T-helper 17 cell (primary cell): ENCODE measurements at places on chromosomes 1 and 21.

- no peak for DNase-seq
These were observed 93.7 kb downstream of the NTMT2 start for GRCh38 chr1:170239445-170239844.

DNA sequence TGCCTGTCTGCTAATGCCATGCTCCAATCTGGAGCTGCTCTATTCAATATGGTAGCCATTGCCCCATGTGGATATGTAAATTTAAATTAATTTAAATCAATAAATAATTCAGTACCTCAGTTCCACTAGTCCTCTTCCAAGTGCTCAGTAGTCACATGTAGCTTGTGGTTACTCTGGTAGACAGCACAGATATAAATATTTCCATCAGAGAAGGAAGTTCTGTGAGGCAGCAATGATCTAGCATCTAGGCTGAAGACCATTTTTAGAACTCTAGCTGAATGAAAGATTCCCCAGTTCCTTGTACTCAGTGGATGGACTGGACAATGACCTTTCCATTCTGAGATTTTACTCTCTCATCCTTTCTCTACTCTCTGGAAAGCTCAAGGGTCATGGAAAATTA lies 25.8 kb upstream of the CAPZB start:
- DNase-seq = no peak

DNA sequence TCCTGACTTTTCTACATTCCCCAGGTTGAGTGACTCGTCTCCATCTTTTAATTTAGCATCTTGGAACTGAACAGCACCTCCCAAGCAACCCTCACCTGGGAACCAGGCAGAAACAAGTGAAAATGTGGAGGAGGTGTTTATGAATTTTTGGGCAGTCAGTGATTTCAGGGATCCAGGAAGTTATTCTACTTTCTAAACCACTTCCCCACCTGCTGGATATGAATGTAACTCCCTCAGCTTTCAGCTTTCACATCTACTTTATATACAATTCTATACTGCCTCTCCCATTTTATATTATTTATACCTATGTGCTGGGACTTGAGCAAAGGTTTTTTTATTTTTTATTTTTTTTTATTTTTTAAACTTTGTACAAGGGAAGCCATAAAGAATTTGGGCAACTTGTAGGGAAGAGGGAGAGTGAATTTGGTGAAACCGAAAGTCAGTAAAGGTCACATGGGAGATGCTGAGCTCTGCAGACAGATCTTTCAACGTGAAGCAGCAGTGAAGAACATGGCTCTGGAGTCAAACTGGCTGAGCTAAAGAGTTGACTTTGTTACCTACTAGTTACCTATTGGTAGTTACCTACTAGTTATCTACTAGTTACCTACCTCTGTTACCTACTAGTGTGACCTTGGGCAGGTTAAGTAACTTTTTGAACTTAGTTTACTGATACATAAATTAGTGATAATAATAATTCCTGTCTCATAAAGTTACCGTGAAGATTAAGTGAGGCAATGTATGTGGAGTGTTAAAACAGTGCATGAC lies 45.5 kb downstream of the DDR2 start:
- DNase-seq = no peak

GRCh38 chr1:177937931-177938330 lies 31.9 kb downstream of the SEC16B start:
- no peak for DNase-seq

- DNase-seq = no peak
These were observed 57.5 kb downstream of the IARS2 start for GRCh38 chr1:220151454-220151853.

DNA sequence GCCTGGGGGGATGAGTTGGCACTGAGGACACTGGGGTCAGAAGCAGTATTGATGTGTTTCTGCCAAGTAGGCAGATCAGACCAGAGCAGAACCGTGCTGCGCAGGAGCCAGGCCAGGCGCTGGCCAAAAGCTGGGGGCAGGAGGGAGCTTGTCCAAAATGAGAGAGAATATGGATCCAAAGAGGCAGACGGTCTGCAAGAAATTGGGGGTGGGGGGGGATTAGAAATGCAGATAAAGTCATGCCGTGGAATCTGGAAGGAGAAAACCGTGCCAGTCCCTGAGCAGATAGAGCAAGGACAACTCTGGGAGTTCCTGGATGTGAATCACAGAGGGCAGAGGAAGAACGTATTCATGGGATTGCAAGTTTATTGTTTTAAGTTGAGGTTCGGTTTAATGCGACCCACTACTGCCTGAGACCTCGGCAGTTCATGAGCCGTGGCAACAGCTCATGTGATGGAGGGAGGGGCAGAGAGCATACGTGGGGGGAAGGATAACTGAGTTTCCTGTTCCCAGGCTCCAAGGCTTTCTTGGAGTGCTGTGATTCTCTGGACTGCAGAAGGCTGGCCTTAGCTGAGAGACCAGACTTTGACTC lies 224.0 kb downstream of the FGGY start:
- DNase-seq = no peak

GRCh38 chr1:151444783-151445177 lies 14.5 kb downstream of the POGZ start:
- no peak for DNase-seq

DNA sequence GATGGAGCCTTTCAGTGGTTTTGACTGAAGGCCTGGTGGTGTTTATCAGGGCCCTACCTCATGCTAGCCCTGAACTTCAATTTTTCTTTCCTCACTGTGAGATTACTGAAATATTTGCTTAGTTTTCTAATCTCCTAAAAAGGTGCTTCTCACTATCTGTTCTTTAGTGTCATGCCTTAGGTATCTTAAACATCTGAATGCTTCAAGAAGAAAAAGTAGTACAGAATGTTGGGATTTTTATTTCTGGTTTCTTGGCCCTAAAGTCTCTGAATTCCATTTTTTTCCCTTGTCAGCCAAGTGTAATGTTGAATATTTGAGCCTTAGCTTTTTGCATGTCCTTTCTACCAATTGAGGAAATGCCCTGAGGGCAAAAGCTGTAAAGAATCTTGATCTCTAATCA lies 47.9 kb upstream of the PRKACB start:
- no peak for DNase-seq

DNA sequence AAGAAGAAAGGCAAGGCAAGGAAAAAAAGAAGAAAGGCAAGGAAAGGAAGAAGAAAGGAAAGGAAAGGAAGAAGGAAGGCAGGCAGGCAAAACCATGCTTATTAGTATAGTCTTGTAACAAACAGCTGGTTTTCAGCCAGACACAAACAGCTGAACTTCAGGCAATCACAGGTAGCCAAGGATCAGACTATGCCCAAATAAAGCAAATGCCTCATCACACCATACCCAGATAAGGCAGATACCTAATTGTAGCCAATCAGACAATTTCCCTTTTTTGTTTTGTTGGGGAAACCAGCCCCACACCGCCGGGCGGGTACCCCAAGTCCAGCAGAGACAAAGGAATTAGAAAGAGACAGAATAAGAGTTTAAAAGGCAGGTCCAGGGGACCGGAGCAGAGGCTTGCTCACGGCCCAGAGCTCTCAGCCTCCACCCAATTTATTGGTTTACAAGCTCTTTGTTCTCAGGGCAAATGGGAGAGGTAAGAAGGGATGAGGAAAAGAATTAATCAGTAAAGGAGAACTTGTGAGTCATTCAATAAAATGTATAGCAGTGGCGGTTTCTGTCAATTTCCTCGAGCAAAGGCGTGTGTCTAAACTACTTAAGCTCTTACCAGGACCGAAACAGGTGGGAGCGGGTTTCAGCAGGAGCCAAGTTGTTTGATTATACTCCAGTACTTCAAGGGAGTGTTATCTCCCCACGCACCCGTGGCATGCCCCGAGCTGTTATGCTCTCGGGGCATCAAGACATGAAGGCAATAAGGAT lies 886.8 kb downstream of the KCNT2 start:
- DNase-seq = no peak

DNA sequence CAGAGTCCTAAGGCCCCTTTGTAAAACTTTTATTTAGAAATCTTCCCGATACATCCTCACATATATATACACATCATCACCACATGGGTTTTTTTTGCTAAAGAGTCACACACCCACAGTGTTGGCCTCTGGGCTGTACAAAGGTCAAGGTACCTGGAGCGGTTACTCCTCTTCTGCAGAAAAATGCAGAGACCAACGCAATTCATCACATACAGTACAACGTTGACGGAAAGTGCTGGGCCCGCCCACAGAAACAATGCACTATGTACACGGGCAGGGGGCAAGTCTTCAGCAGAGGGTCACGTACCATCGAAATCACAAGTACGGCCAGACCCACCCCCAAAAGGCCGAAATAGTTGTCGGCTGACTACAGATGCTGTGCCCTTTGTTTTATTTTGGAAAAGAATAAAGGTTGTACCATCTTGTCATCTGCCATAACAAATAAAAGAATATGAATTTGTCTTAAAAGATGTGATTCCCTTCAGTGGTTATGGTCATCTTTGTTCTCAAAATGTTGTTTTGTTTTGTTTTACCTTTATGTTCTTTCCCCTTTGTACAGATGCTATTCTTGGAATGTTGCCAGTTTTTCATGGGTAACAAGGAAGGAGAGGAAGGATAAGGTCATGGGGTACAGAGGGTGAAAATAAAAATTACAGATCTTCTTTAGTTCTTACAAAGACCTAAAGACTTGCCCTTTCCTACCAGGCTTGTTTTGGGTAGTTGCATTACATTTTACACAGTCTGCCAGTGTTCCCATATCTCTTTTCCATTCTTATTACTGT lies 15.6 kb downstream of the TAL1 start:
- DNase-seq = no peak

- DNase-seq = no peak
These were observed 871 bp downstream of the PLA2G2F start for GRCh38 chr1:20139776-20140612.

DNA sequence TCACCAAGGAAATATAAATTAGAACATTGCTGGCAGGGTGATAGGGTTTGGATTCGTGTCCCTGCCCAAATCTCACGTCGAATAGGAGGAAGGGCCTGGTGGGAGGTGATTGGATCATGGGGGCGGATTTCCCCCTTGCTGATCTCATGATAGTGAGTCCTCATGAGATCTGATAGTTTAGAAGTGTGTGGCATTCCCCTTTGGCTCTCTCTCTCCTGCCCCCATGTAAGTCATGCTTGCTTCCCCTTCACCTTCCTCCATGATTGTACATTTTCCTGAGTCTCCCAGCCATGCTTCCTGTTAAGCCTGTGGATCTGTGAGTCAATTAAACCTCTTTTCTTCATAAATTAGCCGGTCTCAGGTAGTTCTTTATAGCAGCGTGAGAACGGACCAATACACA lies 60.6 kb downstream of the VPS26C start:
- no peak for DNase-seq

DNA sequence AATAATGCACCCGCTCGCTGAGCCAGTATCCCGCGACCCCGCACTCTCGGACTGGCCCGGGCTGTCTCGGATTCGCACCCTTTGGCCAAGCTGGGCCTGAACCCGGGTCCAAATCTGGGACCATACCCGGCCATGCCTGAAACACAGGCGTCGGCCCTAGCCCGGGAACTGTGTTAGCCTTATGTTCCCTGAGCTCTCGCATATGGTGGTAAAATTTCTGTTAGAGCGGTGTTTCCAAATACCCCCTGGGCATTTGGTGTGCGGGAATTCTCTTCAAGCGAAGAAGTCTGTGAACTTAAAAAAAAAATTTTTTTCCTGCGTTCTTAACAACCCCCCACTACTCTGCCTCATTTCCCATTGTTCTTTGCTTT lies 3.1 kb downstream of the RNF220 start:
- DNase-seq = no peak

DNA sequence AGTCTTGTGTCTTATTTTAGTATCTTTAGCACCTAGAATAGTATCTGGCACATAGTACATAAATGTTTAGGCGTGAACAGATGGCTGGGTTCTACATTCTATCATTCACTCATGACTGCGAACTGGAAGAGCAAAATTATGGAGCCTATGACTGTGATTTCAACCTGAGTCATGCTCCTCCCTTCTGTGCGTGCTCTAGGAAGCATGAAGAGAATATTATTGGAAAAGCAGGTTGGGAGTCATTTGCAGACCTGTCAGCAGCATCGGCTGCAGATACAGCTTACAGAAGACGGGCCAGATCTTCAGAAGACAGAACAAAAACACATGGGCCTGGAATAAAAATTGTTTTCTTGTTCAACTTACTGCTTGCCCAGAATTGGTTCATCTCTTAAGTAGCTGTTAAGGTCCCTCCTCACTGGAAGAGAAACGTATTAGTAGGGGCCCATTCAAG lies 344.0 kb upstream of the USP24 start:
- no peak for DNase-seq

- no peak for DNase-seq
These were observed 11.5 kb downstream of the TRIM46 start for GRCh38 chr1:155184835-155185782.

- no peak for DNase-seq
These were observed 6.9 kb upstream of the NOS1AP start for GRCh38 chr1:162062542-162063015.

- DNase-seq = no peak
These were observed 12.9 kb downstream of the KIAA2013 start for GRCh38 chr1:11913291-11913690.

DNA sequence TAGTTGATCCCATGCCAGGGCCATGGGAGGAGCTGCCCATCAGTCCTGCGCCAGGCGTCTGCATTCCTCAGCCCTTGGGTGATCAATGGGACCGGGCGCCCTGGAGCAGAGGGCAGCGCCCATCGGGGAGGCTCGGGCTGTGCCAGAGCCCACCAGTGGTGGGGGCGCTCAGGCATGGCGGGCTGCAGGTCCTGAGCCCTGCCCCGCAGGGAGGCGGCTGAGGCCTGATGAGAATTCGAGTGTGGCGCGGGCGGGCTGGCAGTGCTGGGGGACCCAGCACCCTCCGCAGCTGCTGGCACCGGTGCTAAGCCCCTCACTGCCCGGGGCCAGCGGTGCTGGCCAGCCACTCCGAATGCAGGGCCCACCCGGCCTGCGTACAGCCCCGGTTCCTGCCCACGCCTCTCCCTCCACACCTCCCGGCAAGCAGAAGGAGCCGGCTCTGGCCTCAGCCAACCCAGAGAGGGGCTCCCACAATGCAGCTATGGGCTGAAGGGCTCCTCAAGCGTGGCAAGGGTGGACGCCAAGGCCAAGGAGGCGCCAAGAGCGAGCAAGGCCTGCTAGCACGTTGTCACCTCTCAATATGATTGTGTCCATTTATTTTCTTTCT lies 238.1 kb upstream of the OLFM3 start:
- DNase-seq = no peak

GRCh38 chr1:177310326-177310725 lies 139.6 kb downstream of the BRINP2 start:
- DNase-seq = no peak

DNA sequence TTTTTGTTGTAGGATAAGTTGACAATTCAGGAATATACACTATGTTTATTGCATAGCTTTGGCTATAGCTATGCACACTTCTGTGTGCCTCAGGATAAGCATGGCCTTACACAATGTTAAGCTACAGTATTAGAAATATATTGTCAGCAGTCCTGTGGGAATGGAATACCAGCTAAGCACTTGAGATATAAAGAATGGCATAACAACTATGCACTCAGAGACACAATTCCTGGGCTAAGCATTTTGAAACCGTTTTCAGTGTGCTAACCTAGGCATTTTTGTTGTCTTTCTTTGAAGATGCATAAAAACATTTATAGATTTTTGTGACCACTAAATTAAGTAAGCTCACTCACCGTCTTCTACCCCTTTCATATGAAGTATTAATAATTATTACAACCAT lies 46.8 kb downstream of the TMPRSS15 start:
- DNase-seq = no peak
